Kidney (tissue), 22 donors: ENCODE measurements at places on chromosomes 7 and 10. TPM values are rescaled to one million over a fixed set of nuclear protein-coding genes. Genes with fewer than 3 reads are reported as not detected.

GIMAP5 gene
- total RNA-seq: 30.0 TPM

DNA sequence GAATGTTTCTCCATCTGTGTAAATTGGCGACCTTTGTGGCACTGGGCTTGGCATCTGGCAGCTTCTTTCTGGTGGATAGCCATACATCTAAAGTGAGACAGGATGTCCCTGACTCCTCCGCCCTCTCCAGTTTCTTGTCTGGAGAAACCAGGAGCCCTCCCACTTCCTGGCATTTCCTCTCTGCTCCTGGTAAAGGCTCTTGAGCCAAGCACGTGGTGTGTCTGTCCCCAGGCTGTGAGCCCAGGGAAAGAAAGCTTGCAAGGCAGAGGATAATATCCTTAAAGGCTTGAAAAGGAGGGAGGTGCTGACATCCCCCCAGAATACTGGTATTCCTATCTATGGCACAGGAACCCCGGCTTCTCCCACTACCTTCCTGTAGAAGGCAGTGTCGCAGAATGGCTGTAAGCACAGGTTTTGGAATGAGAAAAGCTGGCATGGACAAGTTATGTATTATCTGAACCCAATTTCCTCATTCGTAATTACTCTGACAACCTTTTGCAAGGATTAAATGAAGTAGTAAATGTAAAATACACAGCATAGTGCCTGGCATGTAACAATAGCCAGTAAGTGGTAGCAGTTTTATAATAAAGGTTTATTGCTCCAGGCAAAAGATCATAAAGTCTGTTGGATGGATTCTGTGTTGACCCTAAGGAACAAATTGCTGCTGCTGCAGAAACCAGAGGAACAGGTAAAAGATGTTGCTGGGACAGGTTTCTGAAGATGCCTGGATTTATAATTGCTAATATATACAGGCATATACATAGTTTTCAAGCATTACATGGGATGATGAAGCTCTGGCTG is 11.8 kb upstream of the ACSL5 start:
- peak; percentile 64 for DNase-seq

GRCh38 chr10:87740254-87740655 is 77.8 kb downstream of the ATAD1 start:
- DNase-seq: no peak

HOXA10 gene
- 16.3 TPM for total RNA-seq
